Mucosa of gallbladder (tissue), 1 donor: ENCODE measurements at places on chromosomes 11 and 22. TPM values are rescaled to one million over a fixed set of nuclear protein-coding genes. Genes with fewer than 3 reads are reported as not detected.

DNA sequence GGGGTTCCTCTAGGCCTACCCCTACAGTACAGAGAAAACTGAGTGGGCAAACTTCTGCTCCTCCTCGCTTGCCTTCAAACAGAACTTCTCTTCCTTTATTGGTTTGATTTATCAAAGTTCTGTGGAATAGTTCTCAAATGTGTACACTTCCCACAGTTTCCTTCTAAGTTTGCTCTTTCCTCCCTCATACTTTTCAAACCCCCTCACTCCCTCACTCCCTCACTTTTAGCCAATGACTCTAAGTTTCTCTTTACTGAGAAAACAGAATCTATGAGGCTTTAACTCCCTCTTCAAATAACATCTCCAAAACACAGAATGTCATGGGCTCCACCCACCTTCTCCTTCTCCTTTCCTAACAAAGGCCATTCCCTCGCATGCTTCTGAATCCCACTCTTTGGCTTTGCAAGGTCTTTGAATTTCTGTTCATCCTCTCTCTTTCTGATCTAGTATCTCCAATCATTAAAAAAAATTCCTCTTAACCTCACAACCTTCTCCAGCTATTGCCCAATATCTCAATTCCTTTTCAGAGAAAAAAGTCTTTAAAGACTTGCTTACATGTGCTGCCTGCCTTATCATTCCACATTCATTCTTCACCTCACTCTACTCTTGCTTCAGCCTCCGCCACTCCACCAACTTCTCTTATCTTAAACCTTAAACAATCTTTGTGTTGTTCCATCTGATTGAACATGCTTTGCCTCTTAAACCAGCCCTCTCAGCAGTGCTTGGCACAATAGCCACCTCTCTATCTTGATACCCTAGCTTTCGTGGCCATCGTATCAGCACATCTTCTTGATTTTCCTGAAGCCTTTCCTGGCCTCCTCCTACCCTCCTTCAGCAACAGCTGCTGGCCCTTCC is 57.2 kb downstream of the DDI1 start:
- DNase-seq: no peak

The PYGM gene
- 14.3 TPM for total RNA-seq

The KCNQ1OT1 gene
- 2.2 TPM for total RNA-seq

GRCh38 chr11:60634126-60634525 is 65.3 kb upstream of the MS4A8 start:
- DNase-seq: no peak

GRCh38 chr11:64627371-64627770 is 36.4 kb downstream of the SLC22A12 start:
- no peak for DNase-seq

- no peak for DNase-seq
These were observed 3.6 kb upstream of the GAS2L1 start for GRCh38 chr22:29302681-29303465.

DNA sequence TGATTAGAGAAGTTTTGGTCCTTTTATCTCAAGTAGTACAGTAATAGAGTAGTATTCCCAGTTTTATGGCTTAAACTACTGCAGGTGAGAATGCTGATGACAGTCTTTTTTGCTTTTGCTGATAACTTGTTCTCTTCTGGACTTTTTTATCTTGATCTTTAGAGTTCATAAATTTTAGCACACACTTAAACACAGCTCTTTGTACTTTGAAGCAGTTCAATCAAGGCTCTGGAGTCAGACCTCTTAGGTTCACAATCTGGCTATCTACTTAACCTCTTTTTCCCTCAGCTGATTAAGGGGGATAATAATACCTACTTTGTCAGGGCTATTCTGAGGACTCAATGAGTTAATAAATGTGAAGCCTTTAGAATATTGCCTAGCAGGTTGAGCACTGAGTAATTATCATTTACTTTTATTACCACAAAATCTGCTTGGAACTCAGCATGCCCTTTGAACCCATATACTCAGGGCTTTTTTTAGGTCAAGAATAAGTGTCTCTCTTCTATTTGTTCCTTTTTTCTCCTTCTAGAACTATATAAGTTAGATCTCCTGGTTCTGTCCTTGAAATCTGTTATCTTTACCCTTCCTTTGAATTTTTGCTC is 51.9 kb downstream of the CSTF3 start:
- no peak for DNase-seq

GRCh38 chr11:93520726-93521509 is 22.3 kb downstream of the SMCO4 start:
- DNase-seq: no peak

- no peak for DNase-seq
These were observed 11.4 kb downstream of the KDELR3 start for GRCh38 chr22:38479096-38479837.

- no peak for DNase-seq
These were observed 8.4 kb downstream of the PPME1 start for GRCh38 chr11:74179234-74180052.

The RIMBP3C gene
- 0.26 TPM for total RNA-seq

- no peak for DNase-seq
These were observed 121.2 kb downstream of the SIK3 start for GRCh38 chr11:116976941-116977570.

The PKP3 gene
- total RNA-seq: 70.8 TPM

DNA sequence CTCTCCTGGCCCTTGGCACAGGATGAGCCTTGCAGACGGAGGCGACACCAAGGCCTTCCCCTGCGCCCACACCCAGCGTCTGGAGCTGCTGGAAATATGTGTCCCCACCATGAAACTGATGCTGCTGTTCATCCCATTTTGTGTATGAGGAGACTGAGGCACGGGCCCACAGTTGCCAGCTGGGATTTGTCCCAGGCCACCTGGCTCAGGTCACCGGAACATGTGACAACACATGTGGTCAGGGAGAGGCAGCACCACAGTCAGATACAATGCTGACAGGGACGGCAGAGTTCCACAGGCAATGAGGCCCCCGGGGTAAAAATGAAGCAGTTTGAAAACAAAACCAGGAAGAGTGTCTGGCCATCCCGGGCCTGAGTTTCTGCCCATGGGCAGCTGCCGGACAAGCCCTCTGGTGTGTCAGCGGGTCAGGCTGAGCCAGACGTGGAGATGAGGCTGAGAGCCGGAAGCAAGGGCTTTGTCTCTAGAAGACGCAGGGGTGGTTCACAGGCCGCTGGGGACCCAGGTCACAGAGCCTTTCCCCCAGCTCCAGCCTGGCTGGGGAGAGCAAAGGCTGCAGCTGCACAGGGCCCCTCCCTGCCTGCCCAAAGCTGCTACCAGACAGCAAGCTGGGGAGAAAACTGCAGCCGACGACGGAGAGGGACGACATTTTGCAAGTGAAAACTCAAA is 80.7 kb downstream of the CDKN1C start:
- no peak for DNase-seq
